Inflammatory macrophage treated with lipopolysaccharide for 1 hour (primary cell): ENCODE measurements at places on chromosomes 6 and 20.

DNA sequence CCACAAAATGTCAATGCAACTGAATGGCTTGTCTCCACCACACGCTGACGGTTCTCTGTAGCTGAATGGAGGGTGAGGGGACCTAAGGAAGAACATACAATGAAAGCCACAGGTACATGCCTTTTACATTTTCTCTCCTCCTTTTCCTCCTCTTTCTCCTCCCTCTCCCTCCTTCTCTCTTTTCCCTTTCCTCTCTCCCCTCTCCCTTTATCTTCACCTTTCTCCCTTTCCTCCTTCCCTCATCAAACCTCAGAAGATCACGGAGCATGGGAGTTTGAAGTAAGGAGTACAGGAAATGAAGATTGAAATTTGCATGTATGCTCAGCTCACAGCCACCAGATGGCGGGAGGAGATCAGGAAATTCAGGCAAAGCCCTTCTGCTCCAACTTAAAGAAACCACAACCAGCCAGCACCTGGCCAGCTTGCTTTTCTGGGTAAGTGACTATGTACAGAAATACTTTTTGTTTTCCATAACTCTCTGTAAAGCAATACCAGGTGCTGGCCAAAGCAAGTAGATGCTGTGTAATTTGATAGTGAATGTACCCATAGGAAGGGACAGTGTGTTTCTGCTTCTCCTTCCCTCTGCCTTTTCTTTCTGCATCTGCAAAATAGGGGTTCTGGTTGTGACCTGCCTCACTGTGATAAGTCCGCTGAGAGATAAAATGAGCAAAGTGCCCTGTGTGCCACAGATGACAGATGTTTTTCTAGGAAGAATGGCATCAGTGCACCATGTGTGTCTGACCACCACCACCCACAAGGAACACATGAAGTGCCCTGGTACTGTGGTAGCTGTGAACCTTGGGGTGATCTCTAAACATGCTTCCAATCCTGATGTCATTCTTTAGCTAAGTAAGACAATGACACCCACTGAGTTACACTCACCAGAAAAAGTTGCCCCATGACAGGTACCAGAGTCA, 18.6 kb upstream of the FOXO3 start:
- DNase-seq, result peak; percentile 76

DNA sequence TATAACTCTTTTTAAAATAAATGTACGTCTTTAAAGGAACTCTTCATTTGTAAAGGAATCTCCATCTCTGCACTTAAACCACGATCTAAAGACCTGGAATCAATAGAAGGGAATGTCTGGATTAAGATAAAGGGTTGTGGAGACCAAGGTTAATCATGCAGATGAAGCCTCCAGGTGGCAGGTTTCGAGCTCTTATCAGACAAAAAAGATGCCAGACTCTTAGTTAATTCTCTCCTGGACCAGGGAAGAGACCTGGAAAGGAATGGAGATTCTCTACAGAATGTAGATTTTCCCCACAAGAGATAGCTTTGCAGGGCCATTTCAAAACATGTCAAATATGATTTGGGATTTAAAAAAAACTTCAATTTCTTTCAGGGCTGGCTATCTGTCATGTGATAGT, 71.5 kb upstream of the SSTR4 start:
- no peak for DNase-seq

DNA sequence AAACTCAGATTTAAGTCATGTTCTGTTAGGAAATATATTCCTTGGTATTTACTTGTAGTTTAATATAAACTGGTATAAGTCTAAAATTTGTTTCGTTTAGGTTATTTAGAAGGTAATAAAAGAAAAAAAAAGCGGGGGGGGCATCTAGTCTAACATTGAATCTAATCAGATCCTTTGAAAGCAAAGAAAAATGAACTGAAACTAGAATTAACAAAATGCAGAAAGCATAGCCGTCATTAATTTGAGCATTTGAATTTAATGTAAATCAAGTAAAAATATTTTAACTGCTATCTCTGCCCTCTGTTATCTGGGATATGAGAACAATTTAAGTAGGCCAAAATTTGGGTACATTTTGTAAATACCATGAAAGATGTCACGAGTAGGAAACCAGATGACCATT, 54.1 kb downstream of the SNX9 start:
- DNase-seq, result no peak

- no peak for DNase-seq
These were observed 41.2 kb downstream of the ADGRG6 start for GRCh38 chr6:142342986-142343385.

- DNase-seq, result no peak
These were observed 62.9 kb upstream of the TULP4 start for GRCh38 chr6:158249340-158249836.

GRCh38 chr20:48818481-48818987, 9.3 kb downstream of the PREX1 start:
- no peak for DNase-seq

- no peak for DNase-seq
These were observed 218.9 kb downstream of the EYA4 start for GRCh38 chr6:133460101-133460500.

GRCh38 chr20:3045042-3045815, 623 bp upstream of the MRPS26 start:
- DNase-seq, result peak; percentile 71

- no peak for DNase-seq
These were observed 18.6 kb downstream of the FOXO3 start for GRCh38 chr6:108579328-108579721.

- DNase-seq, result peak; percentile 79
These were observed 50.0 kb downstream of the SYNJ2 start for GRCh38 chr6:158031381-158032353.

- DNase-seq, result no peak
These were observed 248.5 kb downstream of the TSHZ2 start for GRCh38 chr20:53220482-53221307.

DNA sequence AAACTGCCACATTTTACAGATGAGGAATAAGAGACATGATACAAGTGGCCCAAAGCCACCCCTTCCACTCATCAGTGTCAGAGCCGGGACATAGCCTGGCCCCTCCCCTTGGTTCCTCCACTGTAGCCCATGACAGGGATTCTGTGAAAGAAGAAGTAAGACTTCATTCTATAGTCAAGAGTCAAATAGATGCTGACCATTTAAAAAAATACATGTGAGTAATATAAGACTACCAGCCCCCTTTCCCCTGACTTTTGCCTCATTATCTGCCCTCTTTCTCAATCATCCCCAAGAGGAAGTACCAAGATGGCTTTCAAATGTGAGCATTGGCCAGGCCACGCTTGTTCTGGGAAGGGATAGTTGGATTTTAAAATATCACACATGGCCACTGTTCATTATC, 57.8 kb upstream of the TAB2 start:
- peak; percentile 93 for DNase-seq

DNA sequence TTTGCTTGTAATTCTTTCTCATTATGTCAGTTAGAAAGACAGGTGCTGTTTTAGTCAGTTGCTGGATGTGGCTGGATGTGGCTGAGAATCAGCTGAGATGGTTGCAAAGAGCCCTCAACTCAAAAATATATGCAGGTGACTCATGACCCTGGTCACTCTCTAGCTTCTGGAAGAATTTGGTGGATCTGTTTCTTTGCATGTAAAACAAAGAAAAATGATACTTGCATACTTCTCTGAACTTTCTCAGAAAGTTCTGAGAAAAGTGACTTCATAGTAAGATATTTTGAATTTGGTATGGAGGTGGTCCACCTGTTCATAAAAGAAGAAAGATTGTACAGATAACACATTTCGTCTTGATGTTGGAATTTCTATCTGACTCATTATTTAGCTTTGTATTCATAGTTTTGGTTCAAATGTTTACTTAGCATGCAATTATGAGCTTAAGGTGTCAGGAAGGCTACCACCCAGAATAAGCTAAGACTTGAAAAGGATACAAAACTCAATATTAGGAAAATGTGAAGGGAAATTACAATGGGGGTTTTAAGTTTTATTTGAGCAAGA, 163.2 kb upstream of the OLIG3 start:
- DNase-seq, result no peak

DNA sequence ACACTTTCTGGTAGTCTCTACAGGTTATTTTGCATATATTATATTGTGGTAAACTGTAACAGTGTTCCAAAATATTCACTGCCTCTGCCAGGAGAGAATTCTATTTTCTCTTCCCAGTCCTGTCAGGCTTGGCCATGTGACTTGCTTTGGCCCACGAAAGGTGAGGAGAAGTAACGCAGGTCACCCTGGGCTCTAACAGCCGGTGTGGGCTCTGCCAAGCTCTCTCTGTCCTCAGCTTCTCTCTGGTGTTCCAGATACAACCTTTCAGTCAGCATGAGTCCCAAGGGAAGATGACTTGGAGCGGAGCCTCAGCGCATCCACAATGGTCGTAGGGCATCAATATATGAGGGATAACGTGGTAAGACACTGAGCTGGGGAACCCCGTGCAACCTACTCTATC, 113.0 kb upstream of the RREB1 start:
- DNase-seq, result no peak

DNA sequence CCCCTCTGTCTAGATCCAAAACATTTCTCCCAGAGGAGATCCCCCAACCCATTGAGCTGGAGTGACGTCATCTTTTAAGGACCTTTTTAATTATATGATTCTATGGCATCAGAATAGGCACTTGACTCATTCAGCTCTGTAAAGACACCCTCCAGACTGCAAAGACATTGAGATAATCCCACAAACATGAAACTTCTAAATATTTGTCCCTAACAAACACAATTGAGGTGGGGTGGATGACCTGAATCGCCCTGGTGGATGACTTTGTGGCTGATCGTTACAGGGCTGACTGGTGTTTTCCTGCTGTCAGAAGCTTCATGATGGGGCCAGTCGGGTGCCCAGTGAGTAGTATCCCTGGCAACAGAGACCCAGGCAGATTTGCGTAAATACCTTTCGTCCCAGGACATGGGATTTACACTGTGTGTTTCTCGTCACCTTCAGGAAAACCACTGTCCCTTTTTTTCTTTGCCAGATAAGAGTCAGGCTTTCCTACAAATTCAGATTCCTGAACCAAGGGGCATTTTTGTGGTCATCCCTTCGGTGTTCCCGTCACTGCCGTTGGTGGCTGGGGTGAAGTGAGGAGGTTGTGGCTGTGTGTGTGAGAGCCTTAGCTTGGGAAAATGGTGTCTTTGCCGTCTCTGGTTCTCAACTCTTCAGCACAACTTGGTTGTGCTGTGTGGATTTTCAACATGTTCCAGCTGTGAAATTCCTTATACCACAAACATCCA, 5.3 kb upstream of the PCK1 start:
- DNase-seq, result no peak

- DNase-seq, result no peak
These were observed 100.9 kb upstream of the SIM1 start for GRCh38 chr6:100565439-100566104.

GRCh38 chr6:38460186-38460585, 179.5 kb downstream of the BTBD9 start:
- DNase-seq, result no peak

- no peak for DNase-seq
These were observed 8.8 kb upstream of the CD93 start for GRCh38 chr20:23094927-23095326.

- no peak for DNase-seq
These were observed 151.3 kb downstream of the LCA5 start for GRCh38 chr6:79385893-79386292.

- DNase-seq, result no peak
These were observed 724.6 kb downstream of the UTRN start for GRCh38 chr6:145009711-145010110.

- DNase-seq, result no peak
These were observed 69.1 kb downstream of the FOXA2 start for GRCh38 chr20:22515264-22515663.

- peak; percentile 19 for DNase-seq
These were observed 119.0 kb upstream of the STMND1 start for GRCh38 chr6:16982807-16983206.

GRCh38 chr20:57437672-57438330, 46.6 kb downstream of the RBM38 start:
- DNase-seq, result no peak

DNA sequence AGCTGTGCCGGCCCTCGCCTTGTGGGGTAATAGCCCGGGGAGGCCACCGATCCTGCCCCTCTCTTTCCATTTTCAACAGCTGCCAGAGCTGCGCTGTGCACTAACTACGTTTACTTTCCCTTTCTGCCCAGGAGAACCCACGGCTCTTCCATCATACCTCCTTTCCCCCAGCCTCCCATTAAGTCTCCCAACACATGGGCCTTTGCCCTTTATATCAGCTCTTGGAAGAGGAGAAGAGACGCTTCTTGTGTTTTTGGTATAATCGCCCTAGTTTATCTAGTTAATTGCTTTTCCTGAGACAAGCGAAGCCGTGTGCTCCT, 637 bp downstream of the UBR2 start:
- DNase-seq, result no peak

GRCh38 chr6:73637404-73637803, 16.4 kb downstream of the SLC17A5 start:
- no peak for DNase-seq

- peak; percentile 78 for DNase-seq
These were observed 44.2 kb downstream of the ZNF831 start for GRCh38 chr20:59207742-59208357.

DNA sequence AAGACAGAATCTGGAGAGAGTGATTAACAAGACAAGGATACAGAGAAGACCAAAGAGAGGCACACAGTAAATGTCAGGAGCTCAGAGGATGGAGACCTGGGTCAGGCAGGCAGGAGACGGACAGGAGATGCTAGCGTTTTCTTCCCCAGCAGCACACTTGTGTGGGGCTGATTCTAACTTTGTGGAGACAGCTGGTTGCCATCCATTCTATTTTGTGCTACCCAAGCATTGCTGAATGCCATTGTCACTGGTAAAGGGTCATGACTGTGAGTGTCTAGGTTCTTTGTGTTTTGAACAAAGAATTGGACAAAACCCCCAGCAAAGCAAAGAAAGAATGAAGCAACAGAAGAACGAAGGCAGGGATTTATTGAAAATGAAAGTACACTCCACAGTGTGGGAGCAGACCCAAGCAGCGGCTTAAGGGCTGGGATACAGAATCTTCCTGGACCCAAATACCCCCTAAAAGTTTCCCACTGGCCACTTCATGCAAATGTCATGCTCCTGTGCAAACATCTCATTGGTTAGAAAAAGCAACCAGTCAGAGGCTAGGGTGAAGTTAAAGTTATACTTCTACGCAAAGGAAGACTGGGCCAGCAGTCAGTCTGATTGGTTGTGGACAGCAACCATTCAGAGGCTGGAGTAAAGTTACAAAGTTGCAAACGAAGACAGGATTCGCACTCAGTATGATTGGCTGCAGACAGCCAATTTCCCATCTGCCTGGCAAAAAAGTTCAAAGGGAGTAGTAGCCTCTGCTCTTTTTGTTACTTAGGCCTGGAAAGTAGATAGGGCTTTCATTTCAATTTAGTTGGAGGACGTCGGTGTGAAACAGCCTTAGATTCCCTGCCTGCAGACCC, 17.5 kb downstream of the PTK7 start:
- peak; percentile 41 for DNase-seq

- peak; percentile 66 for DNase-seq
These were observed 878 bp downstream of the HLA-C start for GRCh38 chr6:31270788-31271640.

- no peak for DNase-seq
These were observed 9.9 kb downstream of the ATXN1 start for GRCh38 chr6:16751251-16751946.

GRCh38 chr6:18314317-18314997, 50.1 kb upstream of the DEK start:
- no peak for DNase-seq
